ENCODE measurements at places on chromosomes 1 and 21.

GRCh38 chr1:186574926-186575325 is 105.3 kb downstream of the PTGS2 start:
- DNase-seq = no peak

- no peak for DNase-seq
Observed at GRCh38 chr1:17392199-17392740, 20.3 kb downstream of the PADI6 start.

- DNase-seq = peak; percentile 7
Observed at GRCh38 chr1:118360817-118361216, 175.8 kb upstream of the SPAG17 start.

DNA sequence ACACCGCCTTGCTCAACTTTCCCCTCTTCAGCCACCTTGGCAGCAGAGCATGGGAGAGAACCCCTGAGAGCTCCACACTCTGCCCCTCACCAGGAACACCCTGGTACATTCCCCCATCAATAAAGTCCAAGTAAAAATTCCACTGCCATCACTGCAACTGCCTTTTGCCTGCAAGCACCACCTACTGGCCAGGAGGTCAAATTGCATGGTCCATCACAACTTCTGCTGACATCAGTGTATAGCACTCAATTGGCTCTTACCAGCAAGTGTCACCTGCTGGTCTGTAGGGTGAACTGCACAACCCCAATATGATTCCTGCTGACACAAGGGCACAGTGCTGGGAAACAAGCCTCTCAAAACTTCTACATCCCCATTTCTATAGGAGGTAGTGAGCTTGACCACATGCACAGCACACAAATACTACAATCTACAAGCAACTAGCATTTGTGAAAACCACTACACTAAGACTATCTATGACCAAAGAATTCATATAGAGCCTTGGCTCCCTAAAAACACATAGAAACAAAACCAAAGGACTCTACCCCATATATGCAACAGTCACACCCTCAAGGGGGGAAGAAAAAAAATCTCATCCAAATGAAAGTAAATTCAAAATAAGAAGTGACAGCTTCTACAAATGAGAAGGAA is 69.2 kb downstream of the FASLG start:
- DNase-seq = no peak

DNA sequence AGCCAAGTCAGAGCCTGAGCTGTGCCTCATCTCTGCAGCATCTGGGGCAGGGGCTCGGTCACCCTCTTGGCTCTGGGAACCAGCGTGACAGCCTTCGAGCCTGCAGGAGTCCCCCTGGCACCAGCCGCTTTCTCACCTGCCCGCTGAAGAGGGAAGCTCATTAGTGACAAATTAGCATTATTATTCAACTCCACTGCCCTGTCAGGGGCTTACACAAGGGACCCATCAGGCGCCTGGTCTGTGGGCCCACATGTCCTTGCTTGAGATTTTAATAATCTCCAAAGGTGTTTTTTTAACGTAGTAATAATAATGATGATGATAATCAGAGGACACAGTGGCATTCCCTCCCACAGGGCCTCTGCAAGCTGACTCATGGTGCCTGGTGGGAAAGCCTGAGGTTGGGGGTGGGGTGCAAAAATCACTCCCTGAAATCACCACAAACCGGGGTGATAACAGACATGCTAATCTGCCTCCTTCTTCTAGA is 98.1 kb upstream of the IGSF21 start:
- no peak for DNase-seq

DNA sequence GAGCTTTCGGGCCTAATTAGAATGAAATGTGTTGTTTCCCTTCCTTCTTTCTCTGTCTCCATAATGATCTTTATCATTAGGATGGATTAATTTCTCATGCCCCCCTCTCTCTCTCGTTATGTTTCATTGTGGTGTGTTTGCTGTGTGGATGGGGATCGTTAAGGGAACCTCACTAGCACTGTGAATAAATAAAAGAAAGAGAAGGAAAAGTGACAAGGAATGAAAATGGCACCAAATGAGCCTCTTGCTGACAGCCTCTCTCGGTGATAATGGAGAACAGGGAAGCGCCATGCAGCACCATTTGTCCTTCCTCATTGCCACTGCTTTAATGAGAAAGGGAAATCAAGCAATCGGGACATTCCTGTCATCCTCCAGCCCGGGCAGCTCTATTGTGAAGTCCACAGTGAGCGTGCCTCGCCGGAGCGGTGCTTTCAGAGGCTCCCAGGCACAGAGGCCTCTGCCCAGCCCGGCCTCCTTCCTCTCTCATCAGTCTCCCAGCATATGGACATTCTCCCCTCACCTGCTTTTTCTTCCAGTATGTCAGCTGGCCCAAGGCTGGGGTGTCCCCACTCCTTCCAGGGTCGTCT is 265.7 kb upstream of the TMEM51 start:
- DNase-seq = no peak

- no peak for DNase-seq
Observed at GRCh38 chr1:165317612-165318011, 38.9 kb downstream of the LMX1A start.

- DNase-seq = no peak
Observed at GRCh38 chr1:235864931-235865525, 1.7 kb downstream of the LYST start.

GRCh38 chr1:217525773-217526490 is 105.0 kb downstream of the GPATCH2 start:
- DNase-seq = no peak

DNA sequence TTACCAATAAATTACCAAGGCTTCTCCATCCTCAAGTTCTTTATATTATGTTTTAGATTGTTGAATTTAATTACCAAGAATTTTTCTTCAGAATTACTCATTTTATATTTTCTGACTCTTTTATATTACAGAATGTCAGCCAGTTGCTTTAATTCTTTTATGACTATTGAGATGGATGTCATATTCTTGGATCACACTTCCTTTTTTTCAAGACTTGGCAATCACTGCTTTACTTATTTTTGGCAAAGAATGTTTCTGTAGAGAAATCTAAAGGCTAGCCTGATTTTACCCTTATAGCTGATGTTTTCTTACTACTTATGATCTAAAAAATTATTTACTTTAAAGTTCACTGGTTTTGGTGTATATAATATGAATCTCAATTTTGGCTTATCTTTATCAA is 721.1 kb upstream of the TMPRSS15 start:
- no peak for DNase-seq

DNA sequence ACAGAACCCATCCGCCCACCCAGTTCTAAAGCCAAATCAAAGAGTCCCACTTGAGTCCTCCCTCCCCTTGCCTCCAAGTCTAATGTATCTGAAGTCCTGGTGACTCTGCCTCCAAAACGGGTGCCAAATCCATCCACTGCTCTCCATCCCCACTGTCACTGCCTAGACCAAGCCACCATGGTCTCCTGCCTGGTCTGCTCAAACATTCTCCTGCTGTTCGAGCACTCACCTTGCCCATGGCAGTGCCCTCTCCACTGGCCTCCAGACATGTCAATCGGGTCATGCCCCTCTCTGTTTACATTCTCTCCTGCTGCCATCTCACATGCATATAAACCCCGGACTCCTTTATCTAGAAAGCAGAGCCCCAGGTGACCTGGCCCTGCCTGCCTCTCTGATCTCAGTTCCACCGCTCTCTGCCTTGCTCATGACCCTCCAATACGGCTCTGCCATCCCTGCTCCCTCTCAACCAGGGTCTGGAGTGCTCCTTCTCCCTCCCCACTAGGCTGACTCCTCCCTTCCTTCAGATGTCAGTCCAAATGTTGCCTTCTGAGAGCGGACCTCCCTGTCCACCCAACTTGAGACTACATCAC is 32.1 kb upstream of the MX1 start:
- no peak for DNase-seq

DNA sequence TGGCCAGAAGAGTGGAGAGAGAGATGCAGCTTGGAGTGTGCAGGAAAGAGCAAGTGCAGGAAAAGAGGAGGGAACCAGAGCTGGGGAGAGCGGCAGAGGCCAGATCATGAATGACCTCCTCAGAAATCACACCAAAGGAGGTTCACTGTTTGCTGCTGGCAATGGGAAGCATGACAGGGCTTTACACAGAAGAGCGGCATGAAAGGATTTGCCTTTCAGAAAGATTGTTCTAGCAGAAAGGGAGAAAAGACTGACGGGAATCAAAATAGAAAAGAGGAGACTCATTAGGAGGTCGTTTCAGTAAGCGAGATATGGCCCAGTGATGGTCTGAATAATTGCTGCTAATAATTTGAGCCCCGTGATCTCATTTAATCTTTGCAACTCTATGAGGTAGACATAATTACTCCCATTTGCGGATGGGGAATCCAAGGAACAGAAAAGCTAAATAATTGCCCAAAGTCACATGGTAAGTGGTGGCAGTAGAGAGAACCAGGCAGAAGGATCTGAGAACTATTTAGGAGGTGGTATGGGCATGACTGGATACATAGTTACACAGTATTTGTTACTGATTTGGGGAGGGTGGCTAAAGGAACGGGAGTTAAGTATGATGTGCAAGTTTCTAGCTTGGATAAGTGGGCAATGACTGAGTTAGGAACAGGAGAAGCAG is 12.5 kb upstream of the HNRNPR start:
- no peak for DNase-seq

- DNase-seq = peak; percentile 65
Observed at GRCh38 chr1:94095112-94095637, 25.8 kb downstream of the ABCA4 start.

DNA sequence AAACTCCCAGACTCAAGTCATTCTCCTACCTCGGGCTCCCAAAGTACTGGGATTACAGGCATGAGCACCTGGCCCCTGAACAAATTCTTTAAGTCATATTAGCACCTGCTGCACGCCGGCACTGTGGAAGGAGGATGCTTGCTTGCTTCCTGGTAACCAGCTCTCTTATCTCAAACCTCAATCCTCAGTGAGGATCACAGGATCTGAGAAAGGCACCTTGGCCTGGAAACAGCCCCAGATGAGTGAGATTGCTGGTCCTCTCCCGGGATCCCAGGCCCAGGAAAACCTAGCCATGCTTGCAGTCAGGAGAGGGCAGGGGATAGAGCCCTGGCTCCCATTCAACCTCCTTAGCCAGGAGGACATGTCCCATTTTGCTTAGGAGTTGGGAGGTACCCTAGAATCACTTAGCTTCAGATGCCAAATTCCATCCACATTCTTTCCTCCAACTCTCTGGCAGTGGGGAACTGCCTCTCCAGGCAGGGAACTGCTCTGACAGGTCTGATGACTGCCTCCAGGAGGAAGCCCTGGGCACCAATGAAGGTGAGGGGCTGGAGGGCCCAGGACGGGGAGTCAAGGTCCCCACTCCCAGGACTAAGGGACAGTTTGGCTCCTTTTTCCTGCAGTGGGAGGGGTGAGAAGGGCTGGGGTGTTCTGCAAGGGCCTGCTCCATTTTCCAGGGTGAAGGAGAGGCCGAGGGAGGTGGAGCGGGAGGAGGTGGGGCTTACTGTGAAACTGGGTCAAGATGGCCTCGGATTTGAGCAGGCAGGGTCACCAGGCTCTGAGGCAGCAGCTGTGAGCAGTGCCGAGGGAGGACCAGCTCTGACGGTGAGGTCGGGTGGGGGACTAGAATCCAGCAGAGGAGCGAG is 9.5 kb downstream of the GPR37L1 start:
- DNase-seq = no peak

- DNase-seq = peak; percentile 76
Observed at GRCh38 chr1:218345673-218346390, 696 bp downstream of the TGFB2 start.

GRCh38 chr21:33753886-33754285 is 111.6 kb downstream of the ITSN1 start:
- no peak for DNase-seq

GRCh38 chr1:156062189-156062588 is 1.2 kb downstream of the RAB25 start:
- no peak for DNase-seq

GRCh38 chr1:89808441-89809117 is 12.3 kb upstream of the LRRC8D start:
- peak; percentile 73 for DNase-seq

DNA sequence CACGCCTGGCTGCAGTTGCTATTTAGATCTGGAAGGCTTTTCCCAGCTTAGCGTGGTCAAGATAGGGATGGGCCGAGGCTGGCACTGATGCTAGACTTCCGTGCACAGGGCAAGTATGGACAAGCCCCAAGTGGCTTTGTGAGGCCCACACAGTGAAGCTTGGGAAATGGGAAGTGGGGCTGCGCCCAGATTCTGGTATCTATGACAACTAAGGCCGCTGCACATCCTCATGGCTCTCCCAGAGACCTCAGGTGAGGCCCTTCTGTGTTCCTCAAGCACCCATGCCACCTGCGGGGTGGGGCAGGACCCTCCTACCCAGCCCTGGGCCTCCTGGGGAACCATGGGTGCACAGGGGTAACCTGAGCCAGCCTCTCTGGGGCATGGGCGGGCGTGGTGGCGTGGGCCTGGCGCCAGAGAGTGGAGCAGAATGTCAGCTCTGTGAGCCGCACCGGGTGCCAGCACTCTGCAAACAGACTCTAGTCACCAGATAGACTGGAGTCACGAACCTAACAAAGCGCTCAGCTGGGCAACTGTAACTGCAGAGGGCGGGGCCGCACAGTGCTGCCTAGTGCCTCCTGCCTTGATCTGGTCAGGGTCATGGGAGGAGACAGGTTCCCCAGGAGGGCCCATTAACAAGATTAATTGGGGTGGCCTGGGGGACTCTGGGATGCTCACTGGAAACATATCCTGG is 46.4 kb downstream of the ELF3 start:
- DNase-seq = peak; percentile 71

DNA sequence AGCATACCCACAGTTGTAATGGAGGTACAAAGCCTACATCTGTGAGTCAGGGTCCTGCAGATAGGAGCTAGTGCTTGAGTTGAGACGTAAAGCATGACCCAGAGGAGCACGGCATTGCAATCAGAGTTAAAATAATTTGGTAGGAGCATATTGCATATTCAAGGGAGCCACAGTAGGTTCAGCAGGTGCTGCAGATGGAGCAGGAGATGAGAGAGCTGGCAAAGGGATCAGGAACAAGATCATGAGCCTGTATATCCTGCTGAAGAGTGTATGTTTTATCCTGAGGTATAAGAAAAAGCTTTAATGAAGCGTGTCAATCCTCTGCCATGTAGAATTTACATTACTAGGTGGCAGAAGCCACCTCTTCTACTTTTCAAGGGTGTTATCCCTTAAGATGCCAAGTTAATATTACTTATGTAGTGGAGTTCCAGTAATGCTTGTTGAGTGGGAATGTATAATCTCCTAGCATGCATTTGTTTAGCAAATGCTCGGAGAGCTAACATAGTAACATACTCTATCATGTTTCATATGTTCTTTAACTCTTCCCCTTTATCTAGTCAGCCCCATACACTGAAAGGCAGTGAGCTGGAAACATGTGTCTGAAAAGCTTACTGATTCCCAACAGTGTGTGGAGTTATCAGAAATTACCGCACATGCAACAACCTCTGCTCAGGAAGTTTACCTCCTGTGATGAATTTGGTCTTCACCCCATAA is 300.3 kb downstream of the GRIK1 start:
- no peak for DNase-seq

DNA sequence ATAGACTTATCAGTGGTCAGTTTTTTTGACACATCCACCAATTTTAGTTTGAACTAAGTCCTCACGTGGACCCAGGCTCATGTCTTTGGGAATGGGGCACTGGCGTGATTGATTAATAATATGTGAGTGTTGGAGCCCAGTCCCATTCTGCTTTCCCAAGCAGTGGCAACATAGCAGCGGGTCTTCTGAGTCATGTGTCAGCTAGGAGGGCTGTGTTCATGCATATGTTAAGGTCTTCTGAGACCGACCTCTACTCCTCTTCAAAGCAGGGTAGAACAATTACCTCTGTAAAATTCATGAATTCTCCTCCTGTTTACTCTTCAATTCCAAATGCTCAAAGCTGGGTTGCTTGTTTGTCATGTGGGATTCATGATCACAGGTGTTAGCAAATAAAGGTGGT is 291.3 kb downstream of the CAMTA1 start:
- no peak for DNase-seq
